ENCODE measurements at places on chromosomes 1 and 21.

DNA sequence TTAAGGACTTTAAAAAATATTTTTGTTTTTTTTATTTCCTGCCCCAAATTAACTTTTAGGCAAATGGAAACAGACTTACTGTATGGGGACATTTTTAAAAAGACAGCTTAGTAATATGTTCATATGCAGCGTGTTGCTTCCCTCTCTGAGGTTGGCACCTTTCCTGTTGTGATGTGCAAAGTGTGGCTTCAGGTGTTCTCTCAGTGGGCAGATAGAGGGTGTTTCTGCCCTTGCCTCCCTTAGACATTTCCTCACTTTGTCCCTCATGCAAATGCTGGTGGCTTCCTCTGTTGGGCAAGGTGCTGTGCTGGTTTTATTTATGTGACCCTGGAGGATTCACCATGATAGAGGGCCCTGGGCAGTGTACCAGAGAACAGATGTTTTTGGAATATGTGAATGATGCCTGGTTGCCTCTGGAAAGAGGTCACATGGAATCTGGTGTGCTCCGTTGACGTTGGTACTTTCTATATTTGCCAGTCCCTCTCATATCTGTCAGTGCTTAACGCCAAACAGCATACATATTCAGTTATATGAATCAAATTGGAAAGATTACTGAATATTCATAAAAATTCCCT lies 123.5 kb downstream of the PATJ start:
- DNase-seq = no peak

DNA sequence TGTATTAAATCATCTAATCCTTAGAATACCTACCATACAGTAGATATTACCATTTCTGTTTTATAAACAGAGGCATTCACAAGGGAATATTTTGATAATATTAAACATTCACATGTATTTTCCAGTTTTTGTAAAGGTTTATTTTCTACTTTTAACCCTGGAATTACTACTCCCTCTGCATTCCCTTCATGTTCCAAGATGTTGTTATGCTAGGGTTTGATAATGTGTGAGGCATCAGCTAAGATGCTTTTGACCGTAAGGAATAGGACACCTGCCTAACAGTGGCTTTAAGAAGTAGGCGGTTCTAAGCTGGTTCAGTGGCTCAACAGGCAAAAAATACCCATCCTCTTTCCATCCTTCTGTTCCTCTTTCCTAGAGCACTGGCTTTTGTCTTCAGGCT lies 131.9 kb upstream of the USP24 start:
- DNase-seq = no peak

- no peak for DNase-seq
These were observed 121.6 kb downstream of the PTBP2 start for GRCh38 chr1:96843196-96843595.

GRCh38 chr1:150012611-150013010 lies 2.1 kb upstream of the OTUD7B start:
- no peak for DNase-seq

DNA sequence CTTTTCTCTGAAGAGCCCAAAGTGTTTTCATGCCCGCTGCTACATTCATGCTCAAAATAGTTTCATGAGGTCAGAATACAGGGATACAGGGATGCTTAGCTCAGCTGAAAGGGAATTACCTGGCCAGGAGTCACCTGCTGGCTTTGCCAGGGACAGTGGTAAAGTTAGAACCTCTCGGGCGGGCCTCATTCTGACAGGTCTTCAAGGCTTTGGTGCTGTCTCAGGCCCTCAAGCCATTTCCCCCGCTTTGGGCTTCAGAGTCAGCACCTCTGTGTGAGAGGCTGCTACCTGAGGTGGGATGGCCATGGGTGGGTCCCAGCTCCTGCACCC lies 5.5 kb downstream of the RASSF5 start:
- no peak for DNase-seq

GRCh38 chr1:243455760-243456651 lies 200.2 kb downstream of the SDCCAG8 start:
- no peak for DNase-seq

DNA sequence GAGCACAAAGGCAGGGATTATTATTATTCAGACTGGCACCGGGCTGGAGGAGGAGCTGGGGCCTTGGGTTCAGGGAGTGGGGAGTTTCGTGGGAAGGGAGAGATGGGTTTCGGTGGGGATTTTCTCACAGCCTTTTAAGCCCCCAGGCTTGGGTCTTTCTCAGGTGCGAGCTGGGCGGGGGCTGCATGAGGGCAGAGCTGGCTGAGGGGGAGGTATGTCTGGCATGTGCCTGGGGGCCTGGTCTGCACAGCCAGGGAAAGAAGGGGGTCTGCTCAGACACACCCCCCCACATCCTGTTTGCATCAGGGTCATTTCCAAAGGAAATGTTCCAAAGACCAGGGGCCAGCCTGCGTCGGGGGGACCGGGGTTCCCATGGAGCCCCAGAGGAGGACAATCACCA lies 21.6 kb downstream of the GRHL3 start:
- DNase-seq = no peak

DNA sequence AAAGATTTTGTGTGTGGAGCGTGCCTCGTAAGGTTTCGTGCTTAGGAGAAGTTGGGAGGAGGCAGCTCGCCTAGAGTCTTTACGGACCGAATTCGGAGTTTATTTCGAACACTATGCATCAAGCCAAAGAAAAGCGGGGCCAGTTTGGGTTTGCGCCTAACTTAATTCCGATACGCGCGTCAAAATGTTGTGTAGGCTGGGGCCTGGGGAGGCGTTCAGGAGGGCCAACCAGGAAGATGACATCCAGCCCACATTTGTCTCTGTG lies 6.4 kb downstream of the FOXD2 start:
- DNase-seq = no peak

GRCh38 chr1:176638713-176639526 lies 175.9 kb downstream of the PAPPA2 start:
- DNase-seq = no peak

DNA sequence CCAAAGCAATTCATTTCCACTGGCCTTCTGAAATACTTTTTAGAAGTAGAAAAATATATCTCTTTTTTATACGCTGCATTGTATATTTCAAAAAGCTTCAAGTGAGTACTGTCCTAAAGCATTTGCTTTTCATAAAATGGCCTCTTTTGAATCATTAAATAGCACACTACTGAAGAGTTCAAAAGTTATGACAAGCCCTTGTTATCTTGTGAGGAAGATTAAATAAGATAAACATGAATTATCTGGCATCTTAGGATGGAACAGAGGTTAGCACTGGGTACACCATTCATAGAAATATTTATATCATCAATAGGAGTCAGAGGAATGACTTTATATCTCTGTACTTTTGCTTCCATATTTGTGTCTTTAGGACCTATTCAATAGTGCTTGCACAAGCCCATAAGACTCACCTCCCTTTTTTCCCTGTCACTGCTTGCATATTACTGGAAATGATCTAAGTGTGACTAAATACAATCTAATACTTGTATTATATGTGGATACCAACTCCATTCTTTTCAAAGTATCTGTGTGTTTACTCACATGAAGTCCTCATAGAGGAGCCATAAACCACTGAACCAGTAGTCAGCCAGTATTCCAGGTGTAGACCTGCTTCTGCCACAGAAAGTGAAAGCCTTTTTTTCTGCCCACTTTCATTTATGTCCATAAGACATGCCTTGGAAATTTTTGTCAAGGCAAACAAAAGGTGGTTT lies 274.2 kb upstream of the C1orf105 start:
- peak; percentile 56 for DNase-seq

DNA sequence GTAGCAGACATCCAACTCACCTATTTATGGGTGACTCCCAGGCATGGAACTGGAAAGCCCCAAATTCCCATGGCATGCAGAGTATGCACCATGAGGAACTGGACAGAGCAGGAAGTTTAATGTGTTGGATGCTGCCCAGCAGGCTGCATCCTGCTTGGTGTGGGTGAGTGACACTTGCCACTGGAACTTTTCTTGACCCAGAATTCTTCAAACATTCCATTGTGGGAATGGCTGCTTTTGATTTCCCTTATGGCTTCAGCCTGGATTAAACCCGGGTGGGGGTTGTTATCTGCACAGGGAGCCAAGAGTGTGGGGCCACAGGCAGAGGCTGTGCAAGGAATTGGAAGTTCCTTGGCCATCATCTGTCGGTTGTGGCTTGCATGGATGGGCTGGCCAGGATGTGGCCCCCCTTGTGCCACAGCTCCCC lies 26.9 kb upstream of the BACE2 start:
- DNase-seq = peak; percentile 37

DNA sequence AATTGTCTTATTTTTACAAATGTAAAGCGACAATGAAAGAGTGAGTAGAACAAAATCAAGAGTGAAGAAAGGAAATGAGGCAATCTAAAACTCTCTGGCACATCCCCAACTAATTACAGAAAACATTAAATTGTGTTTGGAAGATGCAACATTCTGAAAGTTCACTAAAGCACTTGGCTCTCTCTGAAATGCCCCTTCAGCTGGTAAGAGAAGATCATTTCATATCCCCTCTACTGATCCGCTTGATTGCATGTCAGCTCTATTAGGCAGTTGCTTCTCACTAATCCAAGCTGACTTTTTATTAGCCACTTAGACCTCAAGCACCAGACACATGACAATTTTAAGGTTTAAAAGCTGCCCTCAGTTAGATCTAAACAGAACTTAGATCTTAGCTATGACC lies 262.8 kb upstream of the PRMT6 start:
- DNase-seq = no peak

- no peak for DNase-seq
These were observed 8.5 kb upstream of the TTC22 start for GRCh38 chr1:54809496-54810074.

GRCh38 chr1:40478276-40478675 lies 1.2 kb downstream of the ZFP69 start:
- no peak for DNase-seq

DNA sequence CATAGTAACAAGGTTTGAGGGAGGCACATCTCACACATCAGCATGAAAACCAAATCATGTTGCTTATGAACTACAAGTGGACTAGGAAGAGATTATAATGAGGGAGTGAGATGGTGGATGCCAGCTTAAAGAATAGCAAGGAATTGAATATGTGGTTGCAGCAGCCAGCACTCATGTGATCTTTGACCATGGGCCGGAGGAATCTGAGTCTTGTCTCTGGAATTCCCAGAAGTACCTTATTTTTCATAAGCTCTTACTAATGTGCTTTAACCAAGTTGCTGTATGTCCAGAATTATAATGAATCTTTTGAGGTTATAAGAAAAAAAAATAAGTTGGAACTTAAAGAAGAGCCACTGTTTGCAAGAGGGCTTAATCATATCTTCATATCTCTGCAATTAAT lies 97.0 kb downstream of the DISP1 start:
- no peak for DNase-seq

DNA sequence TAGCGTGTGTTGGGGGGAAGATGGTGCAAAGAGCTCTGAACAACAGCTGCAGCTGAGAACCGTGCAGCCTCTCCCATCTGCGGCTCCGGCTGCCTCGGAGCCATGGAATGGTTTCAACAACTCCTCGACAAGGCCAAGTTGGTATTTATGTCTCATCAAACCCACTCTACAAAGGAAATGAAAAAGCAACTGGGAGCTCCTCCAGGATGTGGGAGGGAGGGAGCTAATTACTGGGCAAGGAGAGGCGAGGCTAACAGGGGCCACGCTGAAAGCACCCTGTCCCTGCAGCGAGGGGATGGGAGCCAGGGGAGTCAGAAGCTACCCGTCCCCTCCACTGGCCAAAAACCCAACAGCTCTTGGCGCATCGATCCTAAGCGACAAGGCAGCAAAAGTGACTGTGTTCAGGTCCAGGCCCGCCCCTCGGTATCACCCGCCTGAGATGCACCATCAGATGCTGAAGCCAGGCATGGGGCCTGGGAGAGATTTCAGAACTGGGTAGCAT lies 63.1 kb downstream of the ACOT7 start:
- DNase-seq = peak; percentile 30

DNA sequence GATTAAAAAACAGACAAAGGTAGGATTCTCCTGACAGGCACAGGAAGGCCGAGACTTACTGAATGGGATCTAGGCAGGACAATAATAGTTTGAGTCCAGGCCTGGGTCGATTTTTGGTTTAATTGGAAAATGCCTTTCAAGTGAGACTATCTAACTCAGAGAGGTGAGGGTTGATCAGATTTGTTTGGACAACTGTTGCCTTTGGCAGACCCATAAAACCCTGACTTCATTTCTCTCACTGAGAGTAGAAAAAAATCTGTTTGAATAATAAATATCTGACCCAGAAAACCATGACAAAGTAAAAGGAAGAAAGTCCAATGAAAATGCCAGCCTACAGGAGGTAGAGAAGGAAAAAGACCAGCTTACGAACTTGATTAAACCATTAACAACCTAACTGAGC lies 12.3 kb upstream of the SLC30A10 start:
- DNase-seq = no peak

DNA sequence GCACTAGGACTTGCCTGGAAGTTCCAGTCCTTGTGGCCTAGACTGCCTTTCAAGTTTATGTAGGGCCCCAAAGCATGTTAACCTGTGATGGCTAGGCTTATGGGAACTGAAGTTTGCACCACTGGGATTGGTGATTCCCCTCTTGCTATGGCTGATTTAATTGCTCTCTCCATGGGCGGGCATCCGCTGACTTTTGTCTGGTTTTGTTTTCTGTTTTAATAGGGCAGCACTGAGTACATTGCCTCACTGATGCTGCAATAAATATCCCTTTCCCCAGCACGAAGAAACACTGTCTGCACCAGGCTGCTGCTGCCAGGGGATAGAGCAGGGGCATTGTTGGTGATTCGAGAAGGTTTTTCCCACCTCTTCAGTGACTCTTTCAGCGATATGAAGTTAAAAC lies 73.3 kb upstream of the PDE4B start:
- no peak for DNase-seq
